Gastrocnemius medialis (tissue), 4 donors: ENCODE measurements at places on chromosomes 3 and 15. TPM values are rescaled to one million over a fixed set of nuclear protein-coding genes. Genes with fewer than 3 reads are reported as not detected.

Gene MRAS
- total RNA-seq: 48.1 TPM

Gene GOLGA6L4
- total RNA-seq: not detected

Gene ZDHHC23
- 1.3 TPM for total RNA-seq

Gene ACOX2
- total RNA-seq: 10.4 TPM

Gene FSTL1
- total RNA-seq: 53.4 TPM

Gene SLC27A2
- total RNA-seq: 0.46 TPM

Gene A4GNT
- total RNA-seq: not detected

DNA sequence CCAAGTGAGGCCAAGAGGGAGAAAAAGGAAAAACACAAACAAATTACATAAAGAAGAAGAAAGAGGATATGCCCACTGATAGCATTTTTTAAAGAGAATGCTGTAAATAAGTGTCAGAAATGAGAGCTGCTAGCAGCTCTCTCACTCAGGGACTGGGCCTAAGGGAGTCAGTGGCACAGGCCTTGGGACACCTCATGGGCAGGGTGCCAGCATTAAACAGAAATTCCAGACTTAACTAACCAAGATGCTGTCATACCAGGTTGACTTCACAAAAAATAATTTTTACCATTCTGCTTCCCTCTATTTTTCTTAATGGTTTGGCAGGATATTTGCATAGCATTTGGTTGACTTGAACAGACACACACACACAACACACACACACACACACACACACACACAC lies 92.3 kb upstream of the ADAMTSL3 start:
- DNase-seq: no peak
- H3K36me3 ChIP-seq: no peaks in the 10 kb centered on the region
- H3K27ac ChIP-seq: no peak overlapping the region
- H3K4me3 ChIP-seq: no peak overlapping the region

DNA sequence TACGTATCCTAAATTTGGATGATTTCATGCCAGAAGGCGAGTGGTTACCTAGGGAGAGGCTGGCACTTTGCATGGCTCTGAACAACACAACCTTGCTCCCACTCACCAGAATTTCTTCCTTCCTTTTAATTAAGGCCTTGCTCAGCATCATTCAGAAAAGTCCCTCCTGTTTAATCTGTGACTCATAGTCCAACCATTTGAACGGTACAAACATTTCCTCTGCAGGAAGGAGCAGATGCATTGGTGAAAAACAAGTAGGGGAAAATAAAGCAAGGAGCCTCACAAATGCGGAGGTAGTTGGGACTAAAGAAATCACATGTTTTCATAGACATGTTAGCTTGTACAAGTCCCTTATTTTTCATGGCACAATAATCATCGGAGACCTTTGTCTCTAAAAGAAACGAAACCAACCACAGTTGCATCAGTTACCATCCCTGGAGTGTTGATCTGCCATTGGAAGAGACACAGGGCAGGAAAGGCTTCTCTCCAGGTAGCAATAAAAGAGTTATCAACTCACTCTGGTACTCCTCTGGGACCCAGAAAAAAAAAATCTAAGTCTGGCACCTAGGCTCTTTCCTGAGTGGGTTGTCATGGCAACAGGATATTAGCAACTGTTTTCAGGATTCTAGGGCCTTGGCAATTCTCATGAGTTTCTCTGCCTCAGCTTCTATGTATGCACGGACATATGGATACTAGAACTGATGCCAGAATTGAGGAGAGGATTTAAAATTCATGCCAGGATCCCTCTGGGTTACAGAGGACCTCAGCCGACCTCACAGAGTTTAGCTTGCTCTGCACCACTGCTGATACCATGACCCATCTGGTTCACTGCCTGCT lies 255.4 kb upstream of the ARPP21 start:
- H3K27ac ChIP-seq: no peak overlapping the region
- H3K4me1 ChIP-seq: no peaks in the 10 kb centered on the region
- H3K4me3 ChIP-seq: no peak overlapping the region
- no peak for DNase-seq
- no peaks in the 10 kb centered on the region for H3K27me3 ChIP-seq
- H3K36me3 ChIP-seq: no peaks in the 10 kb centered on the region

GRCh38 chr15:50134524-50135024 lies 15.5 kb upstream of the ATP8B4 start:
- DNase-seq: no peak
- H3K4me1 ChIP-seq: peaks cover 7% of the 10 kb centered on the region
- no peaks in the 10 kb centered on the region for H3K36me3 ChIP-seq
- H3K27me3 ChIP-seq: no peaks in the 10 kb centered on the region
- no peak overlapping the region for H3K27ac ChIP-seq

- no peaks in the 10 kb centered on the region for H3K27me3 ChIP-seq
- no peak overlapping the region for H3K27ac ChIP-seq
- DNase-seq: no peak
- no peak overlapping the region for H3K4me3 ChIP-seq
Measured at GRCh38 chr3:39573392-39573791, 105.9 kb downstream of the MOBP start.

- no peak for DNase-seq
- H3K4me1 ChIP-seq: peaks cover 11% of the 10 kb centered on the region
- H3K4me3 ChIP-seq: no peak overlapping the region
- no peaks in the 10 kb centered on the region for H3K27me3 ChIP-seq
- no peaks in the 10 kb centered on the region for H3K36me3 ChIP-seq
- H3K27ac ChIP-seq: no peak overlapping the region
Measured at GRCh38 chr3:46905213-46905560, 27.7 kb downstream of the PTH1R start.

DNA sequence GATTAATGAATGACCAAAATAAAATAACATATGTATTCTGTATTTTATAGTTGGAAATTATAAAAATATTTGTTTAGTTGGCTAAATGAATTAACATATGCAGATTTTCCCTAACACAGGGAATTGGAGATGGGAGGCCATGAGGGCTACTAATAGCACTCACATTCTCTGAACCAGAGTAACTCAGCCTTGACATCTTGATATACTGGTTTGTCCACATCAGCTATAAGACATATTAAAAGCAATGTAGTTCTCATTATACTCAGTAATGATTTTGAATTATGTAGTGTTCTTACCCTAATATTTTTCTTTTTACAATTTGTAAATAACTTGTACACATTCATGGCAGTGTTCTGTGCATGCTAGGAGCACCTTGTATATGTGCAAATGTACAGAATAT lies 255.9 kb downstream of the EPHA6 start:
- H3K4me3 ChIP-seq: no peak overlapping the region
- no peaks in the 10 kb centered on the region for H3K27me3 ChIP-seq
- no peaks in the 10 kb centered on the region for H3K4me1 ChIP-seq
- no peaks in the 10 kb centered on the region for H3K36me3 ChIP-seq
- DNase-seq: no peak

DNA sequence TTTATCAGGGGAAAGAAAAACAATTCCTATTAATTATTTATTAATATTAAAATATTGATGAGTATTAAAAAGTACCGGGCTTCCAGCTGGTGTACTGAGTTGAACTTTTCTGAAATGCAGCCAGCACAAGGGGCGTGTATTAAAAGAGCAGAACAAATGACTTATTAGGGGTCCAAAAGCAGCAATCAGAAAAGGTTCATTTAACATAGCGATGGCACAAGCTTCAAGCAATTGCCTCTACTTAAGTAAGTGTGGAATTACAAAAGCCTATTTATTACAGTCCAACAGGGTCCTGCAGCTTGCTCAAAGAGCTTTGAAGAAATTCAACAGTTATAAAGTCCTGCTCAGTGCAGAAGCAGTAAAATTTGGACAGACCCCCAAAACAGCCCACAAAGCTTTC lies 285.6 kb downstream of the EPHA3 start:
- H3K27me3 ChIP-seq: no peaks in the 10 kb centered on the region
- H3K27ac ChIP-seq: no peak overlapping the region
- H3K4me3 ChIP-seq: no peak overlapping the region

DNA sequence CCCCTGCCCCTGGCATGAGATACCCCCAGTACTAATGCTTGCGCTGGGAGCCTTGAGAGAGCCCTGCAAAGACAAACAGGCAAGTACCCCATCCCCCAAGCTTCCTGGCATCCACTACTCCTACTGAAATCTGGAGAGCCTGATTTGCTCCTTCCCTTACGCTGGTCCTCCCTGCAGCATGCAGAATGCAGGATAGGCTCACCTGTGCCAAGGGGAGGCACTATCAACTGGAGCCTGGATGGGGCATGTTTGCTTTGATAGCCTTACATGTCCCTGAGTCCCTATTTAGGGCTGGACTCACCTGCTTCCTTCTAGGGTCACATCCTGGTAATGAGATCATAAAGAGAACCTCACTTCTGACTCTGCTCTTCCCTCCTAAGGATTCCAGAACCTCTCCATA lies 42.9 kb downstream of the RAB11A start:
- no peaks in the 10 kb centered on the region for H3K36me3 ChIP-seq
- no peak overlapping the region for H3K27ac ChIP-seq
- no peak for DNase-seq
- H3K4me1 ChIP-seq: peaks cover 7% of the 10 kb centered on the region
- H3K27me3 ChIP-seq: no peaks in the 10 kb centered on the region

- no peaks in the 10 kb centered on the region for H3K27me3 ChIP-seq
- no peaks in the 10 kb centered on the region for H3K36me3 ChIP-seq
- no peak for DNase-seq
- no peaks in the 10 kb centered on the region for H3K4me1 ChIP-seq
Measured at GRCh38 chr15:25243800-25244097, 195.1 kb downstream of the UBE3A start.

GRCh38 chr3:182527745-182528144 lies 265.6 kb upstream of the ATP11B start:
- no peaks in the 10 kb centered on the region for H3K4me1 ChIP-seq
- DNase-seq: no peak
- H3K4me3 ChIP-seq: no peak overlapping the region
- no peaks in the 10 kb centered on the region for H3K36me3 ChIP-seq
- H3K27me3 ChIP-seq: no peaks in the 10 kb centered on the region

GRCh38 chr3:105828703-105829102 lies 40.1 kb downstream of the CBLB start:
- H3K27me3 ChIP-seq: no peaks in the 10 kb centered on the region
- DNase-seq: no peak
- H3K4me1 ChIP-seq: peaks cover 12% of the 10 kb centered on the region
- no peaks in the 10 kb centered on the region for H3K36me3 ChIP-seq
- no peak overlapping the region for H3K4me3 ChIP-seq

DNA sequence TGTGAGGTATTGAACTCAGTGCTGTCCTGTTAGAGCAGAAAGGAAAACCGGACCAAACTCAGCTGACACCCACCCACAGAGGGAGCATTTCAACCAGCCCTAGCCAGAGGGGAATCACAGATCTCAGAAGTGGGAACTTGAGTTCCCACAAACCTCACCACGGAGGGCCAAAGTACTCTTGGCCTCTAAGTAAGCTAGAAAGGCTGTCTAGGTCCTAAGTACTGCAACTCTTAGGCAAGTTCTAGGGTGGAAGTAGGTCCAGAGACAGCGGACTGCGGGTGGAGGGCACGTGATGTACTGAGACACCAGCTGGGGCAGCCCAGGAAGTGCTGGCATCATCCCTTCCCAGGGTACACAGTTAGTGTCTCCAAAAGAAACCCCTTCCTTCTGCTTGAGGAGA lies 34.1 kb downstream of the EOMES start:
- no peaks in the 10 kb centered on the region for H3K4me1 ChIP-seq
- no peak overlapping the region for H3K27ac ChIP-seq
- no peaks in the 10 kb centered on the region for H3K27me3 ChIP-seq
- H3K36me3 ChIP-seq: no peaks in the 10 kb centered on the region

- DNase-seq: peak; percentile 26
- no peaks in the 10 kb centered on the region for H3K36me3 ChIP-seq
- no peak overlapping the region for H3K27ac ChIP-seq
- no peak overlapping the region for H3K4me3 ChIP-seq
- no peaks in the 10 kb centered on the region for H3K4me1 ChIP-seq
Measured at GRCh38 chr15:90829942-90830440, 38.4 kb upstream of the FURIN start.

DNA sequence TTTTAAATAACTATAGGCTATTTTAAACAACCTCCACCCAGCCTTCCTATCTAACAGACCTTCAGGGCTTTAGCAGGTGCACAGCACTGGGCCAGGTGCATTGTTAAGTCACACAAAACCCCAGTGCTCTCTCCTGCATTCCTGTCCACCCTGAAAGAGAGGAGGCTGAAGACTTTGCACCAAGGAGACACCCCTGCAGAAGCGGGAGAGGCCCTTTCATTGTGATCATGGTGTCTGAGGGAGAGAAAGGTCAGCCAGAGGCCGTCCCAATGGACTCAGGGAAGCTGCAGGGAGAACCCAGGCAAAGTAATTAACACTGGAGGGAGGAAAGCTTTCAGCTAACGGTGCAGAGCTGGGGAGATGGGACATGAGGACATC lies 5.2 kb downstream of the LRIG1 start:
- peaks cover 86% of the 10 kb centered on the region for H3K4me1 ChIP-seq
- H3K4me3 ChIP-seq: no peak overlapping the region
- H3K27me3 ChIP-seq: no peaks in the 10 kb centered on the region
- H3K27ac ChIP-seq: peak overlapping the region; percentile 98
- no peak for DNase-seq

GRCh38 chr15:89707577-89707976 lies 17.0 kb downstream of the WDR93 start:
- H3K27ac ChIP-seq: no peak overlapping the region
- no peak for DNase-seq
- no peaks in the 10 kb centered on the region for H3K27me3 ChIP-seq
- H3K36me3 ChIP-seq: no peaks in the 10 kb centered on the region
- H3K4me1 ChIP-seq: no peaks in the 10 kb centered on the region

DNA sequence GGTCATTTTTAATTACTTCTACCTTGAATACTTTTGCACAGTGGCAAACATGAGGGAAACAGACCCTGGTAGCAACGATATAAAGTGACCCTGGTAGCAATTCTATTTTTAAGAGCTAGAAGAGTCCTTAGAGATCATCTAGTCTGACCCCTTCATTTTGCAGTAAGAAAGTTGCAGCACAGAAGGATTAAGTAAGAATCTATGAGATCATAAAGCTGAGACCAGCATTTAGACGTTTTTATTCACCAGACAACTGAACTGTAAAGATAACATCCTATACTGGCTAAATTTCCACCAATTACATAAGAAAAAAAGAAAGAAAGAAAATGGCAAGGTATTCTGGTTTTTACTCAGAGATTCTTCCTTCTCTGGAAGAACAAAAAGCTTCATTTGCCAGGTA lies 49.9 kb downstream of the LRRFIP2 start:
- DNase-seq: no peak
- H3K36me3 ChIP-seq: no peaks in the 10 kb centered on the region
- H3K4me3 ChIP-seq: no peak overlapping the region
- H3K4me1 ChIP-seq: peaks cover 22% of the 10 kb centered on the region
- no peaks in the 10 kb centered on the region for H3K27me3 ChIP-seq

GRCh38 chr3:53659996-53660395 lies 165.6 kb downstream of the CACNA1D start:
- no peak overlapping the region for H3K4me3 ChIP-seq
- no peaks in the 10 kb centered on the region for H3K27me3 ChIP-seq
- no peak for DNase-seq
- no peaks in the 10 kb centered on the region for H3K36me3 ChIP-seq
- H3K27ac ChIP-seq: no peak overlapping the region
- no peaks in the 10 kb centered on the region for H3K4me1 ChIP-seq

- H3K36me3 ChIP-seq: no peaks in the 10 kb centered on the region
- DNase-seq: no peak
- peaks cover 65% of the 10 kb centered on the region for H3K4me1 ChIP-seq
- no peaks in the 10 kb centered on the region for H3K27me3 ChIP-seq
- peak overlapping the region; percentile 83 for H3K4me3 ChIP-seq
Measured at GRCh38 chr3:47162697-47163168, 1.2 kb downstream of the SETD2 start.

GRCh38 chr3:39185959-39186691 lies 6.3 kb downstream of the XIRP1 start:
- no peaks in the 10 kb centered on the region for H3K27me3 ChIP-seq
- H3K36me3 ChIP-seq: no peaks in the 10 kb centered on the region
- no peak overlapping the region for H3K4me3 ChIP-seq
- peaks cover 72% of the 10 kb centered on the region for H3K4me1 ChIP-seq
- no peak for DNase-seq
